ENCODE measurements at places on chromosomes 13 and 19. TPM values are rescaled to one million over a fixed set of nuclear protein-coding genes. Genes with fewer than 3 reads are reported as not detected.

DNA sequence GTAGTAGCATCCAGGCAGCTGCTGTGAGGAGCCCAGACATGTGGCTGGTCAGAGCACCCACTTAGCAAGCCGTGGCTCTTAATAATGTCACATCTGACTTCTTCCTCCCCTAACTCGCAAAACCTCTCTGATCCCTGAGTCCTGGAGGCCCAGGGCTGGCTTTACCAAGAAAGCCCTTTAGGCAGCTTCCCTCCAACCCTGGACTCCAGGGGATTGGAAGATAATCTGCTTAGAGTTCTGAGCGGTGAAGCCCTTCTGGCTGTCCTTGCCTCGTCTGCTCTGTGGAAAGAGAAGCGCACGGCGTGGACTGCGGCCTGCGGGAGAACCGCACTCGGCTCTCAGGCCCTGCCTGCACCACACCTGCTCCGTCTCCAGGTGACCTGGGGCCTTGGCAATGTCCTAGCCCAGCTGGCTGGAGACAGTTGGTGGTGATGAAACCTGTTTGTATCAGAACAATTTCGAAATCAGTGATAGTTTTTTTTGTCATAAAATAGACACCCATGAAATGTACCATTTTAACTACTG is 64.5 kb upstream of the MCF2L start:
- no peak for DNase-seq

DNA sequence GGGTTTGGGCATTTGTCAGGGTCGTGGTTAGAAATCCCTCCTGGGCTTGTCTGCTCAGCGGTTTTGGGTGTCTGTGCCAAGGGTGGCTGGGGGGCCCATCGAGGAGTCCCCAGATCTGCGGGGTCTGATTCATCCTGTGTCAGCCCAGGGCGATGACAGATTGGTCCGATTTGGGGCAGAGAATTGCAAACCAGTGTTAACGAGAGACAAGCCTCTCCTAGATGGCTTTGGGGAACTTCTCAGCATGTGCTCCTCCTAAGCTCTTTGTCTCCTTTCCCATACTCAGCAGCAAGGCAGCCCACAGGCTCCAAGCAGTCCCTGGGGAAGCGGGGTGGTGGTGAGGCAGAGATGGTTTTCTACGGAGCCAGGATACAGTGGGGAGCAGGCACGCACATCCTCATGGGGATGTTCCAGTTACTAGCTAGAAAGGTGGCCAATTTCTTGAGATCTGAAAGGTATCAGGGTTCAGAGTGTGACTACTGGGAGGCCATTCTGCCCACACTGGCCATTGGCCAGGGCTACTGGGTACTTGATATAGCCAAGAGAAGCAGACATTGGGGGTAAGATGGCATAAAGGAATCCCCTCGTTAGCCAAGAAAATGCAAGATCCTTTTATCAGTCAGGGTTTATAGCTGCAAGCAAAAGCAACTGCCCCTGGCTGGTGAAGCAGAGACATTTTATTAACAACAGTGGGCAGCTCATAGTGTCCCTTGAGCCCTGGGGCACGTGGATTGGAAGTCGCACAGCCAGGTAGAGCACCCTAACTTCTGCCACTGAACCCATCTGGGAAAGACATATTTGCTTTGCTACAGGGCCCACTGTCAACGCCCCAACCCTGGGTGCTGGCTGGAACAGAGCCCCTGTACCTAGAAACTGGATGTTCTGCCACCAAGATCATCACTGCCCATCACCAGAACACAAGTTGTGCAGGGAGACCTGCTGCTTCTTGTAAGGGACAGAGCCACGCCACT is 63.6 kb downstream of the RGCC start:
- DNase-seq = no peak

DNA sequence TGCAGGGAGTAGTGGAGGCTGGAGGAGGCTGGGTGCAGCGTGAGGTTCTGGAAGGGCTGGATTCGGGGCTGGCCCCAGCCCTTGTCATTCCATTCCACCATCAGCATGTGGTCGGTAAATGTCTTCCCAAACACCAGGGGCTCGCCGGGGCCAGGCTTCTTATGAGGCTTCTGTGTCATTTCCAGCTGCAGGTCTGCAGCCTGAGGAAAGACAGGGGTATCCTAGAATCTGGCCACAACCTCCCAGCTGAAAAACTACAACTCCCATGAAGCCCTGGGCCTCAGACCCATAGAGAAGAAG is 4.4 kb downstream of the BCAT2 start:
- DNase-seq = no peak

DNA sequence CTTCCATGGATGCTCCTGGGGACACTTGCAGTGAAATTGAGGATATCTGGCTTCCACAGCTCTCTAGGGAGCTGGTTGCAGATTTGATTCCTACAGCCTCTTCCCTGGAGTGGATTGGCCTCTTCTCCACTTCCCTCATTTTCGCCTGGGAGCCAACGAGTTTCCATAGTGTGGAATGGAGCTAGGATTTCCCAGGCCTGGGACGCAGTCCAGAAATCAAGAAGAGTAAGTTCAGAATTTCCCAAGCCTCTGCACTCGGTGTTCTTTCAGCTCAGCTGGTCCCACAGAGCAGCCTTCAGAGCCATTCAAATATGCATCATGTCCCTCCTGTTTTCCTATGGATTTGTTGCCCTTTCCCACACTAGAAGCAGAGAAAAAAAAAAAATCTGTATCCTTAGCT is 68.2 kb downstream of the RAP2A start:
- no peak for DNase-seq

ZNF578 gene
- not detected for total RNA-seq

- DNase-seq = no peak
Measured at GRCh38 chr19:46631481-46631880, 4.5 kb downstream of the GNG8 start.

GRCh38 chr19:16442386-16443276 is 29.1 kb downstream of the EPS15L1 start:
- peak; percentile 65 for DNase-seq

DNA sequence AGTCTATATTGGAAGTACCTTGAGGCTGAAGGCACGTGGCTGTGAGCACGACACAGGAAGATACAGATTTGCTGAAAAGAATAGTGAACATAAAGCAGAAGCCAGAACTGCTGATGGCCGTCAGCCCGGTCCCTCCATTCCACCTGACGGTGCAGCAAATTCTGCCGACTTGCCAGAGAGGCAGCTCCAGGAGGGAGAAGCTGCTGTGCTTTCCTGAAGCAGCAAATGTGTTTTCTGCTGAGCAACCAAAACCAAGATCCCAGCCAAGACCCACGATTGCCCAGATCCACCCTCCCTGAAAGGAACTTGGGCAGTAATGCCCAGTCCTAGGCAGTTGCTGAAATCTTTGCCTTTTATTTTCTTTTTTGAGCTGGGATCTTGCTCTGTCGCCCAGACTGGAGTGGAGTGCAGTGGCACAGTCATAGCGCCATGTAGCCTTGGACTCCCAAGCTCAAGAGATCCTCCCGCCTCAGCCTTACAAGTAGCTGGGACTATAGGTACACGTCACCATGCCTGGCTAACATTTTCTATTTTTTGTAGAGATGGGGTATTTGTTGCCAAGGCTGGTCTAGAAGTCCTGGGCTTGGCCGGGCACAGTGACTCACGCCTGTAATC is 7.0 kb upstream of the RCN3 start:
- DNase-seq = no peak

CEACAM7 gene
- total RNA-seq = not detected

ABHD13 gene
- 7.2 TPM for total RNA-seq

FAM216B gene
- total RNA-seq = 0.83 TPM

GRCh38 chr19:40687525-40688016 is 2.9 kb downstream of the NUMBL start:
- DNase-seq = peak; percentile 75

DNA sequence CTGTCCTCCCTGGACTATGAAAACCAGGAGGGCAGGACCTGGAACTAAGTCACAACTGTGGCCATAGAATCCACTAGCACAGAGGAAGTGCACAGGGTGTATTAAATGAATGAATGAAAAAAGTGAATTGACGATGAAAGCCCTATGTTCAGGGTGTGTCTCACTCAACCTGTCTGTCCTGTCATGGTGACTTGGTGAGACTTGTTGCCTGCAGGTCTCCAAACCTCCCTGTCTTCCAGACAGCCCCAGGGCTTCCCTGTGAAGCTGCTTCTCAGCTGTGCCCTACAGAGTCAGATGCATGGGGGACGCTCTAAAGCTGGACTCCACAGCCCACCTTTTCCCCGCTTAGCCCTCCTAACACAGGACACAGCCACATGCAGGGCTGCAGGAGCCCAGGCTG is 4.8 kb upstream of the IGFL1 start:
- DNase-seq = no peak

- peak; percentile 91 for DNase-seq
Measured at GRCh38 chr19:44401139-44402115, at the start of gene ZNF285. Gene ZNF285 (minus strand): TSS chr19:44401608. CDS start chr19:44397213, 4,395 bp downstream.

DIRAS1 gene
- 1.4 TPM for total RNA-seq

GRCh38 chr13:40125336-40125735 is 469.9 kb downstream of the COG6 start:
- no peak for DNase-seq

DNA sequence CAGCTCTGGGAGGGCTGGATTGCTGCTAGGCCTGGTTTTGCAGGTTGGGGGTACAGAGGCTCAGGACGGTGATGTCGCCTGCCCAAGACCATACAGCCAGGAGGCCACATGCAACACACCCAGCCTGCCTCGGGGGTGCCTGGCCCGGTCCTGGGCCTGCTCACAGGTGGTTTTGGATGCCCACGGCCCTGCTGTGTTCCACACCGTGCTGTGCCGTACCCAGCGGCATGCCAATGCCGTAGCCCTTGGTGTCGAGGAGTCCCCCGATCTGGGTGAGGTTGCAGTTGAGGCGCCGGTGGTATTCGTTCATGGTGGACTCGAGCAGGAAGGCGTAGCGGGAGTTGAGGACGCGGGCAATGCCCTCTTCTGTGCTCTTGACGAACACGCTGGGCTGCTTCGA is 11.5 kb upstream of the ATP1A3 start:
- DNase-seq = no peak

DNA sequence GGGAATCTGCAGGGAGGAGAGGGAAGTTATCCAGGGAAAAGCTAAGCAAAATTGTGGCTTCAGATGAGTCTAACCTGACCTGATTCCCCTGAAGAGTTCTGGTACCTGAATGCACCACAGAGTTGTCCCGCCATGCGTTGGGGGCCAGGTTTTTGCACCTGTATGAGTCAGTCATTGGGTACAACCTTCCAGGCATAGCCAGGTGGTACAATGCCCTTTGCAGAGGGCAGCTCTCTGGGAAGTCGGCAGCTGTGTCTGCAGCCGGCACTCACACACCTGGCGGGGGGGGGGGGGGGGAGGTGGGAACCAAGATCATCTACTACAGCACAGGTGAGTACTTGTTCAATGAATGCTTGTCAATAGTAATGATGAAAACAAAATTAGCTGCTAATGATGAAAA is 52.5 kb upstream of the GTF3A start:
- DNase-seq = no peak

DNA sequence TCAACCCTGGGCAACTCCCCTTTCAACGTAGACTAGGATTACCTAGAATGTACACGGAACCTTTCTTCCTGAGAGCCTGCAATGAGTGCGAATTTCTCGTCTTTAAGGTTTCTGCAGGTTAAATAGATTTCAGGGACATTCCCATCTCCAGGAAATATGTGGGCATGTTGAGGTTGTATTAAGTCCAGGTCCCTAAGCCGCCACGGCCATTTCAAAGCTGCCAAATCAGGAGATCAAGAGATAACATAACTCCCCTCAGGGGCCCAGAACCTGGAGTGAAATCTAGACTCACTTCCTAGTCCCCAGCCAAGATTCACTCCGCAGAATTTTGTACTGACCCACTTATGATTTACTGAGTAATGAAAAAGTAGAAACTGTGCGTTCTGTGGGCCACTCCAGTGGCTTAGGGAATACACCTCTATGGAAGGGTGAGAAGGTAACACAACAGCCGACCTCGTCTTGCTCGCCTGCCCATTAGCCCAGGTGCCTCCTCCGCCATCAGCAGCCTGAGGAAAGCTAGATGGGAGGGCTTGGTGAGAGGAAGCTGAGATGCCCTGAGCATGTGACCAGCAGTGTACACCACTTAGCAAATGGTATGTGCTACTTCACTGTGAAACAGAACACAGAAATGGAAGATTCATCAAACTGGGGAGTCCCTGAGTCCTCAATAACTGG is 98.5 kb upstream of the SOX1 start:
- no peak for DNase-seq

GRCh38 chr13:92355213-92355612 is 871.4 kb upstream of the GPC6 start:
- no peak for DNase-seq

DNA sequence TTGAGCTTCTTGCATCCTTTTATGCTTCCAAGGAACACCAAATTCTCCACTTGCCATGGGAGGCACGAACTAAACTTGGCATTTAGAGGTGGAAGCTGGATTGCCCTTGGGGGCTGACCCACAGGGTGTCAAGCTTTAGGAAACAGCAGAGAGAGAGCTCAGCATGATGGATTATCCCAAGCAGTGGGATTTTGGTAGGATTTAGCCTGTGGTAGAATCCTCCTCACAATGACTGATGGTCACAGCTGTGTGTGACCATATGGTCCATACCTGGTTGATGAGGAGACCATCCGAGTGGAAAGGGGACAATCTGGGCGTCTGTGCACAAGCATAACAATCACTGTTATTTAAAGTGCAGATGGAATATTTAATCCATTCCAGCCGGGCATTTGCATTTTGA is 40.1 kb upstream of the PSG9 start:
- DNase-seq = no peak

DNA sequence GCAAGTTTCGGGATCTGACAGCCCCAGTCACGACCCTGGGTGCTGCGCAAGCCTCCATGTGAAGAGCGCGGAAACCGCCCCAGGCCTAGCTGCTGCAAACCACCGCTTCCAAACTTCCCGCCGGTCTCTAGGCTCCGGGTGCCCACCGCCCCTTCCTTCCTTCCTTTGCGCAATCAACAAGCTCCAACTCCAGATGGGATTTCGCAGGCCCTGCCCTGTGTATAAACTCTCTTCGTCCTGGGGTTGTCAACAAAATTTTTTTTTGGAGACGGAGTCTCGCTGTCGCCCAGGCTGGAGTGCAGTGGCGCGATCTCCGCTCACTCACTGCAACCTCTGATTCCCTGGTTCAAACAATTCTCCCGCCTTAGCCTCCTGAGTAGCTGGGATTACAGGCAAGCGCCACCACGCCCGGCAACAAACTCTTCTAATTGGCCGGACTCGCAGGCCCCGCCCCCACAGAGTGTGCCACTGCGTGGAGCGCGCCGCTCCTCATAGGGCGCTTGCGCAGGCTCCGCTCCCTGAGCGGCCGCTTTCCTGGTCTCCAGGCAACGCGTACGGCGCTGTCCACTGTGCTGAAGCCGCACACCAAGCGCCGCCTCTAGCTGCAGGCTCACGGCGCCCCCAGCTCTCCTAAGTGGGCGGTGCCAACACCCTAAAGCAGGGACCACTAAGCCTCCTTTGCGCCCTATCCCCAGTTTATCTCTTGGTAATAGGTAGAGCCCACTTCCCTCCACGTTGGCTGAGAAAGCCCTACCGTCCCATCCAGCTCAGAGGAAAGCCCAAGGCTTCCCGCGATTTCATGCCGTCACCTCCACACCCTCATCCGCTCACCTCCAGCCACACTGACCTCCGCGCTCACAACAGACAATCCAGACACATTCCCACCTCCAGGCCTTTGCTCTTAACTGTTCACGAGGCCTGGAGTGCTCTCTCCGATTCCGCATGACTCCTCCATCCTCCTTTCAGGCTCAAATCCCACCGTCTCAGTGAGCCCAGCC is 5.5 kb upstream of the QTRT1 start:
- DNase-seq = peak; percentile 79

GRCh38 chr13:60509601-60510386 is 112.8 kb downstream of the TDRD3 start:
- no peak for DNase-seq

KCNRG gene
- total RNA-seq = not detected

All from Peyer's patch (tissue), 4 donors.